GM23338 (cell line): ENCODE measurements at places on chromosomes 16 and 17. TPM values are rescaled to one million over a fixed set of nuclear protein-coding genes. Genes with fewer than 3 reads are reported as not detected.

KRTAP4-7 gene
- not detected in 2 replicates for total RNA-seq

SEC14L5 gene
- 5.5 and 5.9 TPM in 2 replicates for total RNA-seq

ZFHX3 gene
- total RNA-seq: 0.74 and 1.0 TPM in 2 replicates

ZG16 gene
- total RNA-seq: not detected in 2 replicates

DNA sequence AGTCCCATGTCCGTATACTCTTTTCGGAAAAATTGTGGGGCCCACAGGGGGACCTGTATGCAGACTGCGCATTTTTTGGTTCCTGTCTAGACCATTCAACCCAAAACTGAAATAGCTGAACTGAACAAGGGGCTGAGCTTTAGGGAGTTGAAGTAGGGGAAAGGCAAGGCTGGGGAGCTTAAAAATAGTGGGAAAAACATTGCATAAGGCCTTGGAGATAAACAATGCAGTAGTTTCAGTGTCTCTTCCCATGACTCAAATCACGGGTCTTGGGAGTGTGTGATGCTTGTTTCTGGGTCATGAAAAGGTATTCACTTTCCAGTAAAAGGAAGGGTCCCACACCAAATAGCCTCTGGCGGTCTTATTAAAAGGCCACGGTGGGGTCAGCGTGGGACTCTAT is 402.8 kb upstream of the SALL1 start:
- DNase-seq: no peak

DNA sequence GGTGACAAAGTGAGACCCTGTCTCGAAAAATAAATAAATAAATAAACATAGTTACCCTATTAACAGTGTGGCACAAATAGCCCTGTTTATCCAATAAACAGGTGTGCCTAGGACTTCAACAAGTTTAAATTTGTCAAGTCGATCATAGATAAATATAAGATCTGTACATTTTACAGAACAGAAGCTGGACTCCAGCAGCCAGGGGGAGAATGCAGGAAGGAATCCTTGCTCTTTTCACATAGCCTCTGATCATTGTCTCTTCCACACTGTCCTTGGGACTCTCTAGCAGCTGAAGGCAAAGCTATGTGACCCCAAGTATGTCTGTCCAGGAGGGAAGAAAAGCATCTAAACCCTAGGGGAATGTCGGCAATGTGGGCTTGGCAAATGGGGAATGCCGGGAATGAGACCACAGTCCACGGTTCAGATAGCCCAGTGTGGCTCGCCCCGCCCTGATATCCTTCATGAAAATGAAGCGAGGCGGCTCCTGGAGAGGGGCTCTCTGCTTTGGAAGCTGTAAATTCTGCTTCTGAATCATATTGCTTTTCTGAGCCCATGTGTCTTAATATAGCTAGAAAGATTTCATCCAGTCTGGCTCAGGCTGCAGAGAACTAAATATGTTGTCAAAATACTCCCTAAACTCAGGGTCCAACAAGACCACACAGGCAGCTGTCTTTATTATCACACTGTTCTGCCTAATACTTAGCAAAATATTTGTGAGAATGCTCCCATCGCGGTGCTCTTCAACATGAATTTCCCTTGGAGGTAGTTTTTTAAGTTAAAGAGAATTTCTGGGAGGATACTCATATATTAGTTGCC is 24.9 kb upstream of the GRB2 start:
- DNase-seq: peak; percentile 87

DNA sequence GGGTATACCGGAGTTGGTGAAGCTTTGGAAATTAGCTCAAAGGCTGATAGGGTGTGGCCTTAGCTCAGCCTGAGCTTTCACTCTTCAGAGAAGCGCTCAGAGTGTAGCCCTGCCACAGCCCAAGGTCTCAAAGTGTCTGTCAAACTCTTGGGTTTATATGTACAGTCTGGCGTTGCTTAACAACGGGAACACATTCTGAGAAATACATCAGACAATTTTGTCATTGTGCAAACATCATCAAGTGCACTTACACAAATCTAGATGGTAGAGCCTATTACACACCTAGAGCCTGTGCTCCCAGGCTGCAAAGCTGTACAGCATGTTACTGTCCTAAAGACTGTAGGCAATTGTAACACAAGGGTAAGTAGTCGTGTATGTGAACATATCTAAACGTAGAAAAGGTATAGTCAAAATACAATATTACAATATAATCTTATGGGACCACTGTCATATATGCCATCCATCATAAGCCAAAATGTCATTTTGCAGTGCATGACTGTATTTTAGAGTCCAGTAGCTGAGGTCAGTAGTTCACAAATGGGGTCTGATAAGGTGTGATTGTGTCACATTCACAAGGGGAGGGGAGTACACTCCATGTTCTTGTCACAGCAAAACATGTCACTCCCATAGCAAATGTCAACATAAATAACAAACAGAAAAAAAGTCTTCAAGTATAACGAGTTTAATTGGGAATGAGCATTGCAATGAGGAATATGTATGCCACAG is 20.6 kb downstream of the CHAD start:
- no peak for DNase-seq

DNA sequence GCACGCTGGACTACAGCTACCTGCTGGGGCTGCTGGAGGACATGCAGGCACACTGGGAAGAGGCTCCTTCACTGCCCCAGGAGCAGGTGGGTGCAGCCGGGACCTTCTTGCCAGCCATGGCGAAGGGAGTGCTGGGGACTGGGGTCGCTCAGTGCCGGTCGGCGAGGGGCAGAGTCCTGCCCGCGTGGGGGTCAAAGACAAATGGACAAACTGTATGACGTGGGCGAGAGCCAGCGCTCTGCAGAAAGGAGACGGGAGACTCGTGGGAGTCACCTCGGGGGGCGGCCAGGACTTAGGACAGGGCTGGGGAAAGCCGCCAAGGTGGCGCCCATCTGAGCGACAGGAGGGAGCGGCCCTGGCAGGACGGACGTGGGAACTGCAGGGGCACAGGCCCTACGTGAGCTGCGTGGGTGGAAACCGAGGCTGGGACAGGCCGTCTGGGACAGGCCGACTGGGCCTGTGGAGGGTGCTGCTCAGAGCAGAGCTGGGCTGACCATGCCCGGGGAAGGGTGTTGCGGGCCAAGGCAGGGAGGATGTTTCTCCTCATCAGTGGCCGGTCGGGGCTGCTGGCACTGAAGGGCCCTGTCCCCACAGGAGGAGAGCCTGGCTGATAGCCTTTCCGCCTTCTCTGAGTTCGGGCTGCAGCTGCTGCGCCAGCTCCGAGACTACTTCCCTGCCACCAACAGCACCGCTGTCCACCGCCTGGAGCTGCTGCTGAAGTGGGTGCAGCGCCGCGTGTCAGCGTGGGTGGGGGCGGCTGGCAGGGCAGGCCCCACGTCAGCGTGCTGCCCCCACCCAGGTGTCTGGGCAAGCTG is 8.0 kb downstream of the TSR3 start:
- no peak for DNase-seq

DNA sequence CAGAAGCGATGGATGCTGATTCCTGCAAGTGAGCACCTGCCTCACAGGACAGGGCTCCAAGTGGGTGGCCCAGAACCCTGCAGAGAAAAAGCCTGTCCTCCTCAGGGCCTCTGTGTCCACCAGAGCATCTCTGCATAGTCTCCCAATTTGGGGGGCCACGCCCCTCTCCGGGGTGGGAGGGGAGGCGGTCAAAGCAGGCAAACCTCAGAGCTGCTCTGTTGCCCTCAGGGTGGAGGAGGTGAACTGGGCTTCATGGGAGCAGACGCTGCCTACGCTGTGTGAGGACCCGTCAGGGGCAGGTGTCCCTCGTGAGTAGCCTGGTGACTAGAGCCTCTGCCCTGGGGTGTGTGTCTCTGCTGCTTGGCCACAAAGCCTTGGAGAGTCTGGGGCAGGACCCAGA is 19.3 kb downstream of the TRPV2 start:
- DNase-seq: peak; percentile 51

DNA sequence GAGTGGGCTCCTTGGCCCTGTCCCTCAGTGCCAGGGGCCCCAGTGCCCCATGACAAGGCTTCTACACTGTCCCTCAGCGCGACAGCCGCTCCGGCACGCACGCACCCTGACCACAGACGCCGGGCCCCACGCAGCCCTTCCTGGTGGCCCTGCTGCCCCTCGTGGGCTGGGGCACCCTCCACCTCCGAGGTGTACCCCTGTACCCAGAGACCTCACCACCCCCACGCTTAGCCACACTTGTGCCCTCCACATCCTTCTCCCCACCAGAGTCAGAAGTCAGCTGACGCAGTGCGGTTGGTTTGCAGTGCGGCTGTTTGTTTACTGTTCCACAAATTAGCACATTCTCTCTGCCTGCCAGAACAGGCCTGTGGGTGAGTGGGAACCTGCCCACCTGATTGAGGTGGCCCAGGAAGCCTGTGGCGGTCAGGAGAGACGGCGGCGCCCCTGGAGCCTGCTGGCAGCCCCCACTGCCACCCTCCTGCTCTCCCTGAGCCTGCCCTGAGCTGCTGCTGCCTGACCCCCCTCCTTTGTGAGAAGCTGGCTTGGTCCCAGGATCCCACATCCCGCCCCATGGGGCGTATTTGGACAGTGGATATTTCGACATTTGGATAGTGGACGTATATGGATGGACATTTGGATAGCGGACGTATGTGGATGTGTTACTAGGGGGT is 38.0 kb upstream of the CDH15 start:
- DNase-seq: no peak

GRCh38 chr17:11023639-11024479 is 186.0 kb upstream of the PIRT start:
- DNase-seq: no peak

GRCh38 chr17:57663326-57664070 is 81.6 kb downstream of the CCDC182 start:
- DNase-seq: no peak

DNA sequence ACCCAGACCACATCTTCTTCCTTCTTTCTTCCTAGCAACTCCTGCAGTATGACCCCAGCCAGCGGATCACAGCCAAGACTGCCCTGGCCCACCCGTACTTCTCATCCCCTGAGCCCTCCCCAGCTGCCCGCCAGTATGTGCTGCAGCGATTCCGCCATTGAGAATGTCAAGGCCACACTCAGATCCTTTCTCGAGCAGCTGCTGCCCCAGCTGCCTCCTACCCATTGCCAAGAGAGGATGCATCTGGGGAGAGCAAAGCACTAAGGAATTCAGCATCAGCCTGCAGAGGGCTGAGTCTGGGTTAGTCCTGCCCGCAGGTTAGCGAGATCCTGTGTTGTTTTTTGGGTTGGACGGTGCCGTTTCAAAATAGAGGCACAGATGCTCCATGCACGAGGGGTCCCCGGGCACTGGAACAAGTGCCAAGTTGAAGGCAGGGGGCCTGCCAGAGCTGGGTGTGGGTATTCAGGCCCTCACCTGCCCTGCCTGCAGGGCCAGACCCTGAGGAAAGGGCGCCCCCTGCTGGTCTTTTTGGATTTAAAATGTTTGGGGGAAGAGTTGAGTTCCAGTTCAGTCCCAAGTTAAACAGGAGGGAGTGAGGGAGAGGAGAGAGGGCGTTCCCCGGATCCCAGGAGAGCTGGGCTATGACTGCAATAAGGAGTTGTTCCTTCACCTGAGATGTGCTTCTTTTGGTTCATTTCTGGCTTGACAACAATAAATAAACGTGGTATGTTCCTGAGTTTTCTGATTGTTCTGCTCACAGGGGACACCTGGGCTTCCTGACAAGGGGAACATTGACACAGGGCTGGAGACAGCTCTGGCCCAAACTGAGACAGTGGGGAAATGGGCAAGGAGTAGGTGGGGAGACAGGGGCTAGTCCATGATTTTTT is 4.9 kb downstream of the CDK3 start:
- DNase-seq: peak; percentile 95

DNA sequence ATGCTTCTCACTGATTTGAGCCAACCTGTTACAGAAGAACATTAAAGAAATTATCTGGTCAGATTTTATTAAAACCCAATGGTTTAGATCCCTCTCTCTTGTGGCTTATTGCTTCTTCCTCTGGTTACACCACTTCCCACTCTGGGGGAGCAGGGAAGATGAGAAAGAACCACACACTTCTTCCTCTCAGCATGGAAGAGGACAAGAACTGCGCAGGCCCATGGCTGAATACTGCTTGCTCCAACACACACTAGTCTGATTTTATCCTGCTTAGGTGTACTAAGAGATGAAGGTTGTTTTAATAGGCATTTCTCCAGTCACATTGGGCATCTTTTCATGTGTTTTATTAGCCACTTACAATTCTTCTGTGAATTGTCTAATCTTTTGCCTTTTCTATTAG is 27.6 kb downstream of the MAP3K3 start:
- no peak for DNase-seq

DNA sequence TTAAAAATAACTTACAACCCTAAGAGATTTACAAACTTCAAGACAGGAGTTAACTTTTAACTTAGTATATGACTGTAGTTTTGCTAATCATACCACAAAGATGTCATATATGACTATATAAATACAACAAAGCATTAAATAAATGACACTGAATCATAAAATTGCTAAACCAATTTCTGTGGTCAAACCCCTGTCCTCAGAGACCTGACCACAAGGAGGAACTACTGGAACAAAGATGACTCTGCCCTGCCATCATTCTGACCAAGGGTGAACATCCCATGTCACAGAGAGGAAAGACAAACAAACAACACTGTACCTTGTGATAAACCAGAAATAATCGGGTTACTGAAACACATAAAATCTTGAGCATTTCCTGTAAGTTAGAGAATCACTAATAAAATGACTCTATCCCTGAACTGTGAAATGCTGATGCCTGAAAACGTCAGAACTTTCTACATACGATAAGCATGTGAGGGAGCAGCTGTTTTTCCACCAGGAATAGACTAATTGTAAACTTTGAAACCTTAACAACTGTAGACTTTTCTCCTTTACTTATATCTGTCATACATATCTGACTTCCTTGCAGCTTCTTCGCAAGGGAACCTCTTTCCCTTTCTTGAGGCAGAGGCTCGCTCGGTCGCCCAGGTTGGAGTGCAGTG is 47.9 kb downstream of the WDR59 start:
- DNase-seq: no peak

DNA sequence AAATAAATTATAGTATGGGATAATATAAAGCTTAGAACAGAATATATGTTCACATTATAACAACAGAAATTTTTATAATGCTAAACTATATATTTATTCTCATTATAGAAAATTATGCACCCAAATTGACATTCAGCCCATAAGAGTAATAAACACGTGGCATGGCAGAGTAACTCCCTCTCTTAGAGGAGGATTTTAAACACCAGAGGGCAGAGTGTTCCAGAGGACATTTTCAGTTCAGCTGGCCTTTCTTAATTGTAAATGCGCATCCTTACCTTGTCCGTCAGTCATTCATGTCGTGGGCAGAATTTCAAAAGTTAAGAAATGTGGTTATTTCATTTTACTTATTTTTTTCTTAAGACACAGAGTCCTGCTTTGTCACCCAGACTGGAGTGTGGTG is 147.1 kb downstream of the TANC2 start:
- peak; percentile 61 for DNase-seq

DNA sequence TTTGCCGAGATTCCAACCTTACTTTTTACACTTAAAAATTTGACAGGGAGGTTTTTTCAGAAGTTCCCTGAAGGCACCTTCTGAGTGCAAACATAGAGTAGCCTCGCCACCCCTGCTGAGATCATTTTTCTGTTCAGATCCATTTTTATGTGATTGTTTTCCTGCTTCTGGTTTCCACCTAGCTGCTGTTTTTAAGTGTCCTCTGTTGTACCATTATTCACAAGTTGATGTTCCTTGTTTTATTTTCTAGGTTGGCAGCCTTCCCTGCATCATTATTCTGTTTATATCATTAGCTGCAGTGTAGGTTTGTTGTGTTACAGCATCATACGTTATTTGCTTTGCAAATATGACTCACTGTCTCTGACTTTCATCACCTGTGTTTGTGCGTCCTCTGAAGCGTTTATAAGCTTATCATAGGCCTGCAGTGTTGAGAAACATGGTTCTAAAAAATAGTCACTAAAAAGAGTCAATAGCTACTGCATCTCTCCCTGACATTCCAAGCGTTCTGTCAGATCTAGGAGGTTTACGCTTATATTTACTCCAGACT is 116.9 kb upstream of the CLEC3A start:
- DNase-seq: no peak
